ENCODE measurements at places on chromosomes 2 and 18. TPM values are rescaled to one million over a fixed set of nuclear protein-coding genes. Genes with fewer than 3 reads are reported as not detected.

DNA sequence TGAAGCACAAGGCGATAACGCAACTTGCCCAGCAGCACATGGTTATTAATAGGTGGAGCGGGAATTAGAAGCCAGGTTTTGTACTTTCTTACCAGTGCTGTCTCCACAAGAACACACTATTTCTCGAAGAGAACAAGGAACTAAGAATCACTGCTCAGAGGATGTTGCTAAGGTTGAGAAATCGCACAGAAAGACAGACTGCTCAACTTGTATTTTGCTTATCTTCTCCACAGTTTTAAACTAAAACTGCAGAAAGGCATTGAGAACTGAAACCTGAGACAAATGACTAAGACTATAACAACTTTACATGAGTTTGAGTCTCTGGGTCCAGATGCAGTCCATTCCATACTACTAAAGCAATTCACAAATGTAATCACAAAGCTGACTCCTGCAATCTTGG, 6.2 kb downstream of the PRKD3 start:
- no peak for DNase-seq

DNA sequence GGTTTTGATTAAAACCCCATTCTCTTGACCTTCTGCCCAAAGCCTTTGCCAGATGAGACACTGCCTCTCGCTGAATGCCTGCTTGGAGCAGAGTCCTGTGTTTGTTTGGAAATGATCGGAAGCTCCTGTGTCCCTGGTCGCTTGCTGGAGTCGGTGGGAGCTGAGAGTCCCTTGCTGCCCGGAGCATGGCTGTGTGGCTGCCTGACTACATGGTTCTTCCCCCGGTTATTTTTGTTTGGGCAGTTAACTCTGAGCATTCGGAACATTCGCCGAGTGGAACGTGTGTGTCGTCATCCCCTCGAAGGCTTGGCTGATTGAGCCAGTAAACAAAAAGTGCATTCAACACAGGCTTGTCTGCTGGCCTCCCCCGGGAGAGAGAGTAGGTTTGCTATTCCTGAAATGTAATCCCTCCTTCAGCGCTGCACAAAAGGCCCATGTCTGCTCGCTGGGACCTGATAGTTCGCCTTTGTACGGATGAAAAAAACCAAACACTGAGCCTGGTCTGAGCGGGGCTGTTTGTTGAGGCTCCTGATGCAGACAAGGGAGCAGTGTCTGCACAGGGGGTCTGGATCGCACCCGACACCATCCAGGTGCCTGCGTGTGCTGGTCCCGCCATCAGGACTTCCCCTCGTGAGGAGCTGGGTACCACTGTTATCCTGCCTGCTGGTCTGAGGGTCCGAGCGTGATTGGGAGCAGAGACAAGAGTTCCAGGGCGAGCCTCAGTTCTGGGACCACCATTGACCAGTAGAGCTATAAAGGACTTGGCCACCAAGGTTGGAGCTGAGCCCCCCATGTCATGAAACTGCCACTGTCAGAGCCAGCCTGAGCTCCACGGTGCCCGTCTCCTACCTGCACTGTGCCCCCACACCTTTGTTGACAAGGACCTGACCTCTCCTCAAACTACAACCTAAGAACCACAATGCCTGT, 83.8 kb downstream of the AGAP1 start:
- peak; percentile 51 for DNase-seq

DNA sequence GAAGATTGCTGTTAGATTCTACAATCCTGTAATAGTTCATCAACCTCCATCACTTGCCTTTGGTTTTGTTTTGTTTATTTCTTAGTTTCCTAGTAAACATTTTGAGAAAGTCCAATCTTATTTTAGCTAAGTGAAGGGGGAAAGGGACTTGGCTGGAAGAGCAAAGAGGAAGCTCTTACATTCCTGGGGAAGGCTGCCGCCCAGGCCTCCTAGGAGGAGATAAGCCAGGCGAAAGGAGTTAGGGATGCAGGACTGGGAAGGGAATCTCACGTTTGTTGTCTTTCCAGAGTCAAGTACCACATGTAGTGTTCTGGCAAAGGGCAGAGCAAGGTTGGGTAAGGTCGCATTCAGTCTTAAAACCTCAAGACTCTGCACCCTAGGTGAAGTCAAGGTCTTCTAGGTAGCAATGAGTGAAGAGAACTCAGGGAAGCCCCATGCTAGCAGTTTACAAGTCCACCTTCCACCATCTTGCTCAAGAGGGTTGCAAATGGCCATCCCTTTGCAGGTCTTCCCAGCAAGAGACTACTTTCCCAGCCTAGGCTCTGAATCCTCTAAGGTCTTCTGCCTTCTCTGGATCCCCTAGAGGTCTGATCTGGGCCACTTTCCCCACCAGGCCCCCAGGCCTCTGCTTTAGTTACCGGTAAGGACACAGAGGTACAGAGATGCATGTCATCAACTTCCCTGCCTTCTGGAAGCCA, 320.7 kb downstream of the CYP26B1 start:
- DNase-seq: no peak

DNA sequence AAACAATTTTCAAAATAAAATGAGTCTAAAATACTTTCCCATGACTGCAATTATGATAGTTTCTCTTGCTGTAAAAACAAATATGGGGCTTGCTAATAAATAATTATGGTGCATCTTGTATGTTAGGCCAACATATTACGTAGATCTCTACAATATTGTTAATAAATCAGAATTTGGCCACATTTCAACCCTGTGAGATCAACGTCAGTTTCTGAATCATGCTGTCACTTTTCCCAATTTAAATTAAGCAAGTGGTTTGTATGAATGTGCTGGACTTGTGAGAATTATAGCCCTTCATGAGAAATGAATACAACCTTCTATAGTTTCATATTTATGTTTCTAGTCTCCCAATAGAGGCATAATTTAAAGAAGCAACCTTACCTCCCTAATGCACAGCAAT, 808.9 kb downstream of the SUCLG1 start:
- no peak for DNase-seq

The ZSWIM2 gene
- not detected for polyA plus RNA-seq
